ENCODE measurements at places on chromosomes 6 and 20.

DNA sequence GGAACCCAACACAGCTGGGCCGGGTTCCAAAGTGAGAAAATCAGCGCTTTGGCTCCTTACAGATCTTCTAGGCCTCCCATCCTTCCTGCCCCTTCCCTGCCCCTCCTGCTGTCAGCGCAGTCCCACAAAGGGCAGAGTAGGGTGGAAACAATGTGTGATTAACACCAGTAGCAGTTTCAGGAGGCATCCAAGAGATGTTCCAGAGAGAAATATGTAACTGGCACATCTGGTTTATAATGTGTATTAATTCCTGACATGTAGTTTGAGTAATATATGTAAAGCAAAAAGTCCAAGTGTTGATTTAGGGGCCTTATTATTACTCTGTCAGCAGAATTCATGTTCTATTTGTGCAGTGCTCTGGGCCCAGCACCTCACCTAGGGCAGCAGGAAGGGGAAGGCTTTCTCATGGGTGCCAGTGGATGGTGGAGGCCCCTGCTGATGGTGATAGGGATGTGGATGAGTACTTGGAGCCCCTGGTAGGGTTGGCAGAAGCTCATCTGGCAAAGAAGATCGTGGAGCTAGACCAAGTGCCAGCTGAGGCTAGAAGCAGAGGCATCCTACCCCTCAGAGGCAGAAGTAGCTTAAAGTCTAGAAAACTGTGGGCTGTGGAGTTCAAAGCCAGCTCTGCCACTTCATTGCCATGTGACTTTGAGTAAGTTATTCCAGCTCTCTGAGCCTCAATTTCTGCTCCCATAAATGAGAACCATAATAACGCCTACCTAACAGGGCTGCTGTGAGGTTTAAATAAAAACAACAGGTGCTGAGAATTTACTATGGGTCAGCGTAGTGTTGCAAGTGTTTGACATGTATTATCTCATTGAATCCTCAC lies 22.4 kb upstream of the RALY start:
- no peak for DNase-seq

GRCh38 chr20:8876366-8876765 lies 192.5 kb upstream of the PLCB4 start:
- no peak for DNase-seq

GRCh38 chr20:47672166-47672565 lies 113.1 kb downstream of the SULF2 start:
- no peak for DNase-seq

GRCh38 chr20:17822039-17822438 lies 122.3 kb downstream of the BANF2 start:
- no peak for DNase-seq
